ENCODE measurements at places on chromosomes 2 and 18. TPM values are rescaled to one million over a fixed set of nuclear protein-coding genes. Genes with fewer than 3 reads are reported as not detected.

DNA sequence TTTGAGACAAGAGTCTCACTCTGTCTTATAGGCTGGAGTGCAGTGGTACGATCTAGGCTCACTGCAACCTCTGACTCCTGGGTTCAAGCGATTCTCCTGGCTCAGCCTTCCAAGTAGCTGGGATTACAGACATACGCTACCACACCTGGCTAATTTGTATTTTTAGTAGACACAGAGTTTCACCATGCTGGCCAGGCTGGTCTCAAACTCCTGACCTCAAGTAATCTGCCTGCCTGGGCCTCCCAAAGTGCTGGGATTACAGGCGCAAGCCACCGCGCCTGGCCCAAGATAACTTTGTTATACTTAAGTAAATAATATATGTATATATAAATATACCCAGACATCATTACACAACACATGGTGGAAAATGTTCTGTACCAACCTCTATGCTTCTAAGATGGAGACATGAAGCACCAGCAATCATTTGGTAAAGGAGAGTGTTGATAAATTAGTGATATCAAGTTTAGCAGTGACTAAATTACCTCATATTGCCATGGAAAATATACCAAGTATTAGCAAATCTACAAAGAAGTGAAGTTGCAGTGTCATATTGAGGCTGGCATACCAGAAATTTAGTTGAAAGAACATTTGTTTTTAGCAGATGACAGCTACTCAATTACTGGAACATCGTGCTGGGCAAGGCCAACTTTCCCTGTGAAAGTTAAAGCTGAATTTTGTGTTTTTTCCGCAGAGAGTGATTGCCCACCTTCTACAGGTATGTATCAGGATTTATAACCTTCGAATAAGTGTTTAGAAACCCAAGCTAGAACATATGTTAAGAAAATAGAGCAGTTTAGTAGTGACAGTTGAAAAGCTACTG is 177.7 kb downstream of the MYCN start:
- no peak for DNase-seq

GRCh38 chr18:58590254-58590653 is 38.6 kb downstream of the ALPK2 start:
- peak; percentile 58 for DNase-seq

DNA sequence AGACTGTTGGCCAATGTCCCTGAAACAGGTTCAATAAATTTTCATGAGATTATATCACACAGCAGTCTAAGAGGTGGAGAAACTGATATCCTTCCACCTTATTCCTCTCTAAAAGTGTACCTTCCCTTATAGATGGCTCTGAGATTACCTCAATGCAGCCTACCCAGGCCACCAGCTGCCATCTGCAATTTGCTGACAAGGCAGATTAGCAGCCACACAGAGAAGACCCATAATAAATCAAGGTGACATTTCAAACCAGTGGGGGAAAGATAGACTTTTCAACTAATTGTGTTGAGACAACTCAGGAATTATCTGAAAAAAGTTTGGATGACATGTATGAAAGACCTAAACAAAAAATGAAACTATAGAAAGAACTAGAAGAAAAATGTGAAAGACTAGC is 43.2 kb downstream of the ZBTB7C start:
- DNase-seq = no peak

GRCh38 chr2:111119822-111120252 is 877 bp upstream of the BCL2L11 start:
- no peak for DNase-seq

GRCh38 chr2:223264541-223265193 is 212.7 kb downstream of the KCNE4 start:
- DNase-seq = peak; percentile 11

LOXL3 gene
- total RNA-seq = 93.6 TPM

DNA sequence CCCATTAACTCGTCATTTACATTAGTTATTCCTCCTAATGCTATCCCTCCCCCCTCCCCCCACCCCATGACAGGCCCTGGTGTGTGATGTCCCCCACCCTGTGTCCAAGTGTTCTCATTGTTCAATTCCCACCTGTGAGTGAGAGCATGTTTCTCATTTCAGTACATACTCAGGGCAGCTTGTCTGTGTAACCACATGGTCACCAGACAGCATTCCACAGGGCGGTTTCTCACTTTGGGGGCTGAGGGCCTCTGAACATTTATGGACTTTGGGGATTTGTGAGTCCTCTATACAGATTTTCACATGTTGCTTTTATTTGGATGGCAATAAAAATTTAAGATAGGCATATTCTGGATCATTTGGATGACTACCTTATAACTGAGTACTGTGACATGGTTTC is 84.0 kb downstream of the LYPD6B start:
- no peak for DNase-seq

PROM2 gene
- 2.4 TPM for total RNA-seq

- no peak for DNase-seq
Observed at GRCh38 chr2:110140401-110140800, 24.8 kb upstream of the MALL start.

GRCh38 chr2:218501665-218502064 is 66.5 kb downstream of the USP37 start:
- no peak for DNase-seq

ALPP gene
- not detected for total RNA-seq

- peak; percentile 17 for DNase-seq
Observed at GRCh38 chr2:72211350-72211749, 63.7 kb upstream of the CYP26B1 start.

DNA sequence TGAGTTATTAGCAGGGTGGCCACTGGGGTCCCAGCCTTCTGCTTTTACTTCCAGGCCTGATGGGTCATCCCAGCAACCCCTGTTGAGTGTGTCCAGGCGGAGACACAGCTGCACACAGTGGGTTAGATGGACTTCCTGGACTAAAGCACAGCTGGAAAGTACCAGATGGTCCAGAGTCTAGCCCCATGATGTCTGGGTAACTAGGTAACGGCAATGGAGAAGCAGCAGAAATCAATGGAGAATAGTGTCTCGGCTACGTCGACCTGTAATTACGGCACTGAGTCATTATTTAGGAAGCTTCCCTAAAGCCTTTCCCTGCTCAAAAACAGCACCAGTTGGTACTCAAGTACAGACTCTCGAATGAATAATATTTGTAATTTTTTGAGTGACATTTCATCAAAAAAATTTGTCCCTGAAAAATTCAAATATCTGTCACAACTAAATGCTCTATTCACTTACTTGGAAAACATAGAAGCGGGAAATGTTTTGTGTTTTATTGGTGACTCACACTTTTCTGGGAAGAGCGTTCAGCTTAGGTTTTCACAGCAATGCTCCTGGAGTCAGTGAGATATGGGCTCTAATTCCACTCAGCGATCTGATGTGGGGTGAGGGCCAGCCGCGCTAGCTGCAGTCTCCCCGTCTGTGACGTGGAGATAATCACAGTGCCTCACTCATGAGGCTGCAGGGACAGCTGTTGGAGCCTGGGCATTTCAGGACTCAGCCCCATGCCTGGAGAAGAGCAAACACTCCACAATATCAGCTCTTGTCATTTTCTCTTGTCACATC is 16.2 kb upstream of the ARL4C start:
- DNase-seq = peak; percentile 82

DPYSL5 gene
- total RNA-seq = not detected

GRCh38 chr18:9753846-9754245 is 45.7 kb downstream of the RAB31 start:
- no peak for DNase-seq

GRCh38 chr2:199455545-199456382 is 2.0 kb downstream of the SATB2 start:
- peak; percentile 74 for DNase-seq

LOXHD1 gene
- not detected for total RNA-seq

- no peak for DNase-seq
Observed at GRCh38 chr18:32840962-32841361, 68.1 kb upstream of the KLHL14 start.

NT5C1B gene
- not detected for total RNA-seq

GRCh38 chr18:21534327-21534726 is 66.2 kb downstream of the ESCO1 start:
- no peak for DNase-seq

DNA sequence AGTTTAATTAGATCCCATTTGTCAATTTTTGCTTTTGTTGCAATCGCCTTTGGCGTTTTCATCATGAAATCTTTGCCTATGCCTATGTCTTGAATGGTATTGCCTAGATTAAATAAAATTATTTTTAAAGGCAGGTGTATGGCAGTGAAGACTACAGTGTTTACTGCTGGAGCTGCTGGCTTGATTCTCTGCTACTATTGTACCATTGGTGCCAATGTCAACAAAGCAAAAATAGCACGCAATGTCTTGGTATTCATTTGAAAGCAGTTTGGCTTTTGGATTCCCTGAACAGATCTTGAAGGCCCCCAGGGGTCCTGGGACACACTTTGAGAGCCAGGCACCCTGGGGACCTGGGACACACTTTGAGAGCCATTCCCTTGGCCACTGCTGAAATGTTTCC is 125.4 kb upstream of the ACKR3 start:
- no peak for DNase-seq

- no peak for DNase-seq
Observed at GRCh38 chr2:16628314-16628713, 37.3 kb downstream of the CYRIA start.

DNA sequence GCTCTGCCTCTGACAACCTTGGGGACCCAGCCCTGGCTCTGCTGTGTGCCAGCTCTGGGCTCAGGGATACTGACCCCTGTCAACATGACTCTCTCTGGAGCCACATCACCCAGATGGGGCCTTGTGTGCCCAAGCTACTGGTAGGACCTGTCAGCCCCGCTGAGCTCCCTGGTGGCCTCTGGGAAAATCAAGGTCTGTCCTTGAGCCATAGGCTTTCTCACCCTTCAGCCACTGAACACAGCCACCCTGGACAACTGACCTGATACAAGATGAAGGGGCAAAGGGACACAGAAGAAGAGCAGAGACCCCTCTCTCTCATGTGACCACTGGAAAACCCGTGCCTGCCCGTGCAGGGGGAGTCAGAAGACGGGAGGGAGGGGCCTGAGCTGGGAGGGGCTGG is 7.8 kb downstream of the CCDC74A start:
- no peak for DNase-seq

DNA sequence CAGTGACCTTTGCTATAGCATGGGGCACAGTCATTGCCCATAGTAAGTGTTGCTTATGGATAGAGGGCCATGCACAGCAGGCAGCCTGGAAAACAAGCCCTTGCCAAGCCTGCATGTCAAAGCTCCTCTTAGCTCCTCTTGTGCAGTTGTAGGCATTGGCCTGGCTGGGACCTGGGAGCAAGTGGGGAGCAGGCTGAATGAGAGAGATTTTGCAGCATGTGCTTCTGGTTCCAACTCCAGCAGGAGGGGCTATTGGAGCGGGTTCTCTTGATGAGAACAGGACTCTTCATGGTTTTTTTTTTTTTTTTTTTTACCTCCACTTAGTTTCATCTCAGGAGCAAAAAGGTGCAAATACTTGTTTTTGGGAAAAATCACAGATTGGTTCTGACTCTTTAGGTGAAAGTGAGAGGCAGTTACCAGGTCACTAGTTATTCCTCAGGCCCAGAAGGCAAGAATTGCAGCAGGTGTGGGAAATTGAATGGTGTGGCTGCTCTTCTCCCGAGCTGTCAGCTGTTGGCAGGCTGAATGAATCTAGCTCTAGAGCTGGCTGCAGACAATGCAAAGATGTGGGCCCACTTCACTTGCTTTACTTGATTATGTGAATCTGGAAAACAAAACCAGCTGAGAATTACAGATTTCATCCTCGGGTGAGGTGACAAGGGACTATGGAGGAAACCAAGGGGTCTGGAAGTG is 95.9 kb downstream of the MAP4K4 start:
- DNase-seq = no peak

- peak; percentile 7 for DNase-seq
Observed at GRCh38 chr2:40680547-40680946, 228.7 kb upstream of the SLC8A1 start.

DNA sequence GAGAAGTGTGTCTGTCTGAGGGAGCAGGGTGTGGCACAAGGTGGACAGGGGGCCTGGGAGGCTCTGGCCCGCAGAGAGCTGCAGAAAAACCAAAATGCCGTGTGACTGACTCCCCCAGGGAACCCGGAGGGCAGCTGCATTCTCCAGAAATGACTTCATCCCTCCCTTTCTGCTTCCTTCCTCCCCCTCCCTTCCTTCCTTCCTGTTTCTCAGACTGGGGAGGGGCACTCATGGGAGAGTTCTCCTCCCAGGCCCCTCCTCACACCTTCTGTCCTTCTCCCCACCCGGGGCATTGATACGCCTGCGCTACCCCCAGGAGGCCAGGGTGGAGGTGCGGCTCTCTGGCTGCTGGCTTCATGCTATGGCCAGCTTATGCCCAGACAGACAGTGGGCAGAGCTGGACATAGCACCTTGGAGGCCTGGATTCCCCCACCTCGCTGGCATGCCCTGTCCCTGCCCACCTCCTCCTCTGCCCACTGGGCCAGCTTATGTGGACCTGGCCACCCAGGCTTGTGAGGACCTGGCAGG is 8.2 kb upstream of the GPR17 start:
- DNase-seq = peak; percentile 96

DNA sequence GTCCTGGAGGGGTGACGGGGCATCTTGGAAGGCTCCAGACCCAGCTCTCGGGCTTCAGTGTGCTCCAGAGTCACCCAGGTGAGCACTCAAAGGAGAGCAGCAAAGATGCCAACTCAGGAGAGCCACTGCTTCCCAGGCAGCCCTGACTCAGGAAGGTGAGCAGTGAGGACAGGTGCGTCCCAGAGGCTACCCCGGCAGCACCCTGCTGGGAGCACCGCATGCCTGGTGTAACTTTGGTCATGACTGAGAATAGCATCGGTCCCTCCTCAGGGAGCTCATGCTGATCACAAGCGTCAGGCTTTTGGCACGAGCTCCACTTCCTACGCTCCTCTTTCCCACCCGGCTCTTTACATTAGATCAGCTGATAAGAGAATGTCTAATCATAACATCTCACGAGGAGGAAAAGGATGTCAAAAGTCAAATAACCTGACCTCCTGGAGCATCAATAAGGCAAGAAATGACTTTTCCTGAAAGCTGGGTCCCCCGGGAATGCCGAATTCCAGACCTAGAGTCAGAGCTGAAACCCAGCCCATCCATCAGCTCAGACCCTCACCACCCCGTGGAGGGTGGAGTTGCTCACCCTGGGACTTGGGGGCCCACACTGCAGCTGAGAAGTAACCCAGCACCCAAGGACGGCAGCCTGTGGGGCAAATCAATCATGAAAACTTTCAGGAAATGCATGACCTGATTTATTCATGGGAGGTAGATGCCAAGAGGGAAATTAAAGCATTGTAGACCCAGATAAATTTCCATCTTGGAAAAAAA is 248.8 kb downstream of the ACKR3 start:
- no peak for DNase-seq

FTCDNL1 gene
- 3.1 TPM for total RNA-seq

Measured in RPMI7951 (cell line).